ENCODE measurements at places on chromosomes 2 and 18.

DNA sequence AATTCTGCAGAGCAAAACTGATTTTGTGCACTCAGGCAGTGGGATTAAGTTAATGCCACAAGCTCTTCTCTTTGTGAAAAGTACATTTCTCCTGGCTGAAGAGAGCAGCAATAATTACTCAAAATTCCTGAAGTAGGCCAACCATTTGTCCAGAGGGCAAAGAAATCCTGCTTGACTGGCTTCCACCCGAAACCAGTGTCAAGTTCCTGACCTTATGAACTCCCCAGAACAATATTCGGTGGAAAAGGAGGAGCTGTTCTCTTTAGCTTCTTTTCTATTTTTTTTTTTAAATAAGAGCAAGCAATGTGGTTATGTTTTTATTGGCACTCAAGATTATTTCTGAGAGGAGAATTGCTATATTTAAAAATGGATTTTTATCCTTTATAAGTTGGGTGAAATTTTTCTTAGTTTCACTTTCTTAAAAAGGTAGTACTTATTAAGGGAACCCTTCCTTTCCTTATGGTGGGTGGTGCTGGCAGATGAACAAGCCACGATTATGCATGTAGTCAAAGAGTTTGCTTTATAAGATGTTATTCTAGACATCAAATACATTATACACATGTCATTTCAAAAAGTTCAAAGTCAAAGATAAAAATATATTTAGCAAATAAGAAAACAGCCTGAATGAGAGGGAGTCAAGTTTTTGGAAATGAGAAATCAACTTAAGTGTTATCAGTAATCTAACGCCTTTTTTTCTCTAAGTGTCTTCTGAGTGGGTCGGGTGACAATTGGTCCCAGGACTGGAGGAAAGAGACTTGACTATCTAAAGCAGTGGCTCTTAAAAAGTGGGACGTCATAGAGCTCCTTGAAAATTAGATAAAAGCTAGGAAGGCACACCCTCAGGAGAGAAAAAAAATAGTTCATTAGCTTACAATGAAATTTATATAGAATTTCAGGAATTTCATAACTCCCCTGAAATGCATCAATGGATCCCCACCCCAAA is 194.5 kb downstream of the IKZF2 start:
- DNase-seq, result no peak

DNA sequence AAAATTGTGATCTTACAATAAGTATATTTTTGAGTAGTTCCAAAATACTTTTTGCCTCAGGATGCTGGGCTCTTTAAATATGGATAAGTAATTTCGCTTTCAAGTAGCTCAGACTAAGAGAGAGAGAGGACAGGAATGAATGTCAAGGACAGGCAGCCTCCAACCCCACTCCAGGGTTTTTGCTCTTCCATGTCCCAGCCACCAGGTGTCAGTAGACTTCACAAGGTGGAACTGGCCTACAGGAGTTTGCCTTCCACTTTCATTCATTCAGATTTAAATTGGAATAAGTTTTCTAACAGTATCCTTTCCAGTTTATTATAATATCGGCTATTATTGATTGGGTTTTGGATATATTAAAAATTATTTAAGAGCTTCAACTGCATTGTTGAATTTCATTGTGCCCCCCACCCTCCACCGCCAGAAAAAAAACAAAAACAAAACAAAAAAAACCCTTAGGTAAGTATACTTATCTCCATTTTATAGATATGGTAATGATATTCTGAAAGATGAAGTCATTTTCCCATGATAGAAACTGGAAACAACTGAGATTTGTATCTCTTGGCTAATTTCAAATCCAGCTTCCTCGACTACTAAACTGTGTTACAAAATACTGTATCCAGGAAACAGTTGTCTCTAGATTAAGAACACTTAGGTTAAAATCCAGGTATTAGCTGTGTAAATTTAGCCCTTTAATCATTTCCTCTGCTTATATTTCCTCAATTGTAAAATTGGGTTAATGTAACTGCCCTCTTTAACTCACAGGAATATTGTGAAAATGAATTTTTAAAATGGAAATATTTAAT is 793.1 kb downstream of the ERBB4 start:
- no peak for DNase-seq

DNA sequence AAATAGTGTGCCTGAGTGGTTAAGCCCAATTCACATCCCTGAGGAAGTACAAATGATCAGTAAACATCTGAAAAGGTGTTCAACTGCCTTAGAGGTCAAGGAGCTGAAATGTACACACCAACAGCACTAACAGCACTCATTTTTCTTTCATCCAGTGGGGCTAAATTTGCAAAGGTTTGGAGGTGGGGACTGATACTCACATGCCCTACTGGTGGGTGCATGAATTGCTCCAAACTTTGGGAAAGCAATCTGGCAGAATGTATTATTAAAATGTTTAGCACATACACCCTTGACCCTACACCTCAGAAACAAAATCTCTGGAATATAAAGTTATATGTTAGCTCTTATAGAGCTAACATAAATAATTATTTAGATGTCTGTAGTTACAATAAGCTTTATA is 19.0 kb upstream of the FAM178B start:
- no peak for DNase-seq

GRCh38 chr2:129468879-129469278 is 510.6 kb upstream of the RAB6C start:
- no peak for DNase-seq

GRCh38 chr2:161676902-161677496 is 52.8 kb downstream of the SLC4A10 start:
- no peak for DNase-seq

DNA sequence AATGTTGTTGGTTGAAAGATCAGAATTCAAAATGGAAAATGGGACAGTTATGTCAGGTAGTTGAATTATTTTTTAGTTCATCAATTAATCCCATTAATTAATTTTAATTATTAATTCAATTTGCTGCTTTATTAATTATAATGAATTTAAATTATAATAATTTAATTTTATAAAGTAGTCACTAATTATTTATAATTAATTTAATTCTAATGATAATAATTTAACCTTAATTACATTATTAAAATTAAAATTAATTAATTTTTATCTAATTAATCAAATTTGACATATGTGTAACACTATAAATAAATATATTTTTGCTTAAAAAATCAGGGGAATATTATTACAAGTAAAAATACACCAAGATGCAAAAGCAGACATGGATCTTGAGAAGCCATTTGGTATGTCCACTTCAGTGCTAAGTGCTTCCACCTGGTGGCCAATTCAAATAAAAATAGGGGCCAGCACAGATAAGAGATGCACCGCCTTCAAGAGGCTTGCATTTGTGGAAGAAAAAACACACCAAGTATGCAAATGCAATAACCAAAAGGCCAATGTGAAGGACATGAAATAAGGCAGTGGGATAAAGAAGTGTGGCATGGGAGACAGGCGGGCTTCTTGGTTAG is 73.2 kb downstream of the MBP start:
- DNase-seq, result no peak

DNA sequence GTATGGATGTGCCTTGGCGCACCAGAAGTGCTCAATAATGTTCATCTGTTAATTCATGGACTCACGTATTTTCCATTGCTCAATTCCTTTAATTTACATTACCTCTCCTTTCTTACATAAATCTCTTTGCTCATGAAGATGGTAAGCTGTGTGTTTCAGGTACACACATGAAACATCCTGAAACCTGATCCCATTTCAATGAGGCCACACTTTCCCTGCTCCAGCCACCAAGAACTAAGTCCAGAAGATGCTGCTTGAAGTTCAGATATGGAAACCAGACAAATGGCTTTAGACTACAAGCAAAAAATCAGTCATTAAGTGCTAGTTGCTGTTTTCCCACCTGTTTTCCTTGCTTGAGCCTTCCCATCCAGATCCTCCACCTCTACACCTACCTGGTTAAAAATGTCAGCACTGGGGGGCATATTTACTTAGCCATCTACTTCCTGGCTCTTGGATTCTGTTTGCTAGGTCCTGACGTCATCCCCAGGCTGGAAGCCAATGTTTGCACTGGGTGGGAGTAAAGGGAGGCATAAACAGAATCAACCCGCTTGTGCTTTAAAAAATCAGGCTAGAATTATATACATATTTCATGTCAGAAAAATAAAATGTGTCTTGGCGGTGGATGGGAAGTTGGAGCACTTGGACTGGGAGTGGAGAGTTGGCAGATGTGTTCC is 309.7 kb downstream of the OSR1 start:
- no peak for DNase-seq
